ENCODE measurements at places on chromosomes 12 and 14. TPM values are rescaled to one million over a fixed set of nuclear protein-coding genes. Genes with fewer than 3 reads are reported as not detected.

- DNase-seq = no peak
Observed at GRCh38 chr14:69629225-69630127, 18.1 kb downstream of the SUSD6 start.

DNA sequence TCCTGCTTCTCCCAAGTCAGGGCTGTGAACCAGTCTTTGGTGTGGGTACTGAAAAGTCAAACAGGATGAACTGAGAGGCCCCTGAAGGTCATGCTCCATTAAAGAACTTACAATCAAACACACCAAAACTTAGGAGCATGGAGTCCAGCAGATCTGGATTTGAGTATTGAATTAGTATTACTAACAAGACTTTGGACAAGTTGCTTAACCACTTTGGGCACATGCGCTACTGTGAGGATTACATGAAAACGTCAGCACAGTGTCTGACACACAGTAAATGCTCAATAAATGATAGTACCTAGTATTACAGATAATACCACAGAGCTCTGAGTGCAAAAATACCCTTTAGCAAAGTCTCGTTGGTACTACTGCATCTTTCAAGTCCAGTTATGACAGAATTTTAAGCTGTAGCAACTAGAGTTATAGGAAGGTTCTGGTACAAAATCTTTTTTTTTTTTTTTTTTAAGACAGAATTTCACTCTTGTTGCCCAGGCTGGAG, 23.2 kb downstream of the TIMELESS start:
- DNase-seq = no peak

DNA sequence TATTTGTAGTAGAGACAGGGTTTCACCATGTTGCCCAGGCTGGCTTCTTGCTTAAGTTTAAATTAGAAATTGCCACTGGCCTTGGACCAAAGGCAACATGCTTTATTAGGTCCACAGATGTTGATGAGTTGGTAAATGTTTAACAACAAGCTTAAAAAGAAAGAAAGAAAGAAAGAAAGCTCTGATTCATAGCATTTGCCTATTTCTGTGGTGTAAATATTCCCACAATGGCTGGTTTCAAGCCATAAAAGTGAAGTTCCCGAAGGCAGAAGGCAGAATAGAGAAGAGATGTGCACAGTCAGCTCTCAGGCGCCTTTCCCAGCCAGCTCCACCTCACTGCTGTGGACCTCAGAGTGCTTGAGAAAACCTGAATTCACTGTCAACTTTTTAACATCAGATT, 26.4 kb downstream of the KCNK13 start:
- DNase-seq = no peak

Gene TAS2R8
- not detected for total RNA-seq

Gene AQP2
- not detected for total RNA-seq

Data from SJSA1 (cell line).